GM03348 (cell line): ENCODE measurements at places on chromosomes 11 and 22.

DNA sequence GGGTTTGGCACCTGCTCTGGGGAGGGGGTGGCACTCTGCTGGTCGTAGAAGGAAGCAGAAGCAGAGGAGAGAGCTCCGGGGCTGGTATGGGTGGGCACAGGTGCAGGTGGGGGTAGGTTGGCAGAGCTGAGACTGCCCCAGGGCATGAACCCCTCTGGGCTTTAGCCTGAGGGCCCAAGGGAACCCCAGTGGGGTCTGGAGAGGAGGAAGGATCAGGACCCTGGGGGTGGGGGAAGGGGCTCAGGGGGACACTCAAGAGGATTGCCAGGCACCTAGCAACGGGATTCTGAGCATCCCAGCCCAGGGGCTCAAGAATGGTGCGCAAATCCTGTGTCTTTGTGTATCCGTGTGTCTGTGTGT, 6.3 kb downstream of the ALDH3B2 start:
- DNase-seq = no peak

GRCh38 chr11:34303028-34303570, 54.7 kb downstream of the ABTB2 start:
- DNase-seq = no peak

GRCh38 chr11:62954478-62954877, 30.3 kb downstream of the SLC22A6 start:
- no peak for DNase-seq

- no peak for DNase-seq
These were observed 3.0 kb downstream of the FIBP start for GRCh38 chr11:65885231-65885630.

GRCh38 chr11:118139578-118139977, 13.0 kb downstream of the SCN4B start:
- no peak for DNase-seq

GRCh38 chr22:28112548-28113043, 193.5 kb upstream of the PITPNB start:
- DNase-seq = peak; percentile 46

GRCh38 chr11:7088921-7089320, at the start of gene RBMXL2:
Gene RBMXL2, plus strand, starts transcription at chr11:7088998. Its CDS starts 123 bp downstream, at chr11:7089121.
- no peak for DNase-seq

DNA sequence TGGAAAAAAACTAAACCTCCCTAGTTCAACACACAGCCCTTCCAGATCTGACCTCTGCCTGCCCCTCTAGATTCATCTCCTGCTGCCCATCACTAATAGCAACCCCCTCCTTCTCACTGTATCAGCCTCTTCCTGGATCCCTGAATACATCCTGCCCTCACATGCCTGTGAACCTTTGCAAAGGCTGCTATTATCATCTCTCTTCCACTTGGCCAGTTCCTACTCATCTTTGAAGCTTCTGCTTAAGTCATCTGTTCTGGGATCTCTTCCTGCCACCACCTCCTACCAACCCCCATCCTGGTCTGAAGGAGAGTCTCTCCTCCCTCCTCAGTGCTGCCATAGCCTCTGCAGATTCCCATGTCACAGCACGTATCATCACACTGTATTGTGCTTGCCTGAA, 38.0 kb upstream of the AMOTL1 start:
- no peak for DNase-seq

- peak; percentile 31 for DNase-seq
These were observed 42.0 kb downstream of the MS4A2 start for GRCh38 chr11:60130496-60130895.

DNA sequence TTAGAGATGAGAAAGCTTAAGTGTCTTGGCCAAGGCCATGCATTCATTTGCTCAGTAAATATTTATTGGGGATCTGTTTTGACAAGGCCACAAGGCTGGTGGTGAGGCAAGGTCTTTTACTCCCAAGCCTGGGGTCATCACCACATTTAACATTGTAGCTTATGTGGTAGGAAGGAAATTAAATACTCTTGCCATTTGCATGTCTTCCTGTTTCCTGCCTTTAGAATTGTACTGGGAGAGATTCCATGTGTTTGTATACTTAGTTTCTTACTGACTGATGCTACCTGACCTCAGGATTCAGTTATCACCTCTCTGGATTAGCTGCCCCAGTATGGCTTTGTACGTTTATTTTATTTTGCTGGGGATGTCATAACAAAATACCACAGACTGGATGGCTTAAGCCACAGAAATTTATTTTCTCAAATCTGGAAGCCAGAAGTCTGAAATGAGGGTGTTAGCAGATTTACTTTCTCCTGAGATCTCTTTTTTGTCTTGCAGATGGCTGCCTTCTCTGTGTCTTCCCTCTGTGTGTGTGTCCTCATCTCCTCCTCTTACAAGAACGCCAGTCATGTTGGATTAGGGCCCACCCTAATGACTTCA, 44.8 kb downstream of the SPECC1L start:
- DNase-seq = peak; percentile 17

DNA sequence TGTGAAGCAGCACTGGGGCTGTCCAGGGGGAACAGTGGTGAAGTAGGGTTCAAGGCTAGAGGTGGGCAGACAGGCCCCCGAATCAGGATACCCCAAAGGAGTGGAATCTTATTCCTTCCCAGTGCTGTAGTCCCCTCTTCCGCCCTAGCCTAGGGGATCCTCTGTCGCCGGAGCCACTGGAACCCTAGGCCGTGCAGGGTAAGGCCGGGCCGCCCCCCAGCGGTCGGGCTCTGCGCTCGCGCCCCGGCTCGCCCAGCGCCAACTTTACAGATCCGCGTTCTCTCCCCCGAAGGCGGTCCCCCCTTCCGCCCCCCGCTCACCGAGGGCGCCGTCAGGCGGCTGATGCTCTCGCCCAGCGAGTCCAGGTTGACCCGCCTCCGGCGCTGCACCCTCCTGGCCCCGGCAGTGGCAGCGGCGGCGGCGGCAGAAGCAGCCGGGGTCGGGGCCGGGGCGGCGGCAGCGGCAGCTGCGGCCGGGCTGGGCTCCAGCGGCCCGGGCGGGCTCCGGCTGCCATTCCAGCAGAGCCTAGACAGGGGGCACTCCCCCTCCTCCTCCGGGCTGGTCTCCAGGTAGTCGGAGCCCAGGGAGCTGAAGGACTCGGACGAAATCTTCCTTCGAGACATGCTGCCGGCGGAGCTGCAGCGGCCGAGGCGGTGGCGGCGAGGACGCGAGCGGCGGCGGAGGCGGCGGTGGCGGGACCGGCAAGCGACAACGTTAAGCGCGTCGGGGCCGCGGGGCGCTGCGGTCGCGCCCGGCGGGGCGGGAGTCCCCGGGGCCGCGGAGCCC, 650 bp downstream of the GUCY1A2 start:
- peak; percentile 20 for DNase-seq

DNA sequence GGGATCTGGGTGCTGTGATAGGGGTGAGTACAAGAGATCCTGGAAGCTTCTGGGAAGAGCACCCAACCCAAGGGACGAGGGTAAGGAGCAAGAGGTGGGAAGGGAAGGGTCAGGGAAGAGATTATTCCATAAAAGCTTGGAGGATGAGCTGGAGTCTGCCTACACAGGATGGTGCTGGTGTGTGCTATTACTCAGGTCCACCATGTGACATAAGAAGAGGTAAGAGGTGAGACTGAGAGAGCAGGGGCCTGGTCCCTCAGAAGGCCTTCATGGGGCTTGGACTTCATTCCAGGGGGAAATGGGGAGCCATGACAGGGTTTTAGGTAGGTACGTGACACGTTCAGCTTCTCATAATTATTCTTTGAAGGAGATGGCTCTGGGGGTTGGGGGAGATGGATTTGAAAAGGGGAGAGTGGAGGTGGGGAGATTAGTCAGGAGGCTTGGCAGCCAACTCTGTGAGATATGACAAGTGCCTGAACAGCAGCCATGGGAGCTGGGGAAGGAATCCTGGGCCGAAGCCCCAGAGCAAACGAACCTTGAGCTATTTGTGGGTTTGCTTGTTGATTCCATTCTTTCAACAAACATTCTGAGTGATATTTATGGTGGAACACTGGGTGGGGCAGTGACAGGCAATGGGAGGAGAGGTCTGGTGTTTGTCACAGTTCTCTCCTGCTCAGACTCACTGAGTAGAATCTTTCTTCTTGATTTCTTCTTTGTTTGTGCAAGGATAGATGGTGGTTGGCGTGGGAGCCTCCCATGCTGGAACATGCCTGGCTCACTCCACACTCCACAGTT, 11.2 kb upstream of the NCAM1 start:
- DNase-seq = no peak

GRCh38 chr11:3178349-3178748, 13.2 kb upstream of the OSBPL5 start:
- peak; percentile 72 for DNase-seq
